ENCODE measurements at places on chromosomes 2 and 18. TPM values are rescaled to one million over a fixed set of nuclear protein-coding genes. Genes with fewer than 3 reads are reported as not detected.
A peak's percentile ranks its signal among the peaks of the same experiment; 100 is the strongest.

The MAP3K19 gene
- not detected for total RNA-seq

The RAB3GAP1 gene
- 28.0 TPM for total RNA-seq

The ORC4 gene
- total RNA-seq, result 41.3 TPM

The SPC25 gene
- 6.2 TPM for total RNA-seq

The MAL gene
- not detected for total RNA-seq

The UBR3 gene
- total RNA-seq, result 23.4 TPM

The GAREM2 gene
- total RNA-seq, result 4.6 TPM

DNA sequence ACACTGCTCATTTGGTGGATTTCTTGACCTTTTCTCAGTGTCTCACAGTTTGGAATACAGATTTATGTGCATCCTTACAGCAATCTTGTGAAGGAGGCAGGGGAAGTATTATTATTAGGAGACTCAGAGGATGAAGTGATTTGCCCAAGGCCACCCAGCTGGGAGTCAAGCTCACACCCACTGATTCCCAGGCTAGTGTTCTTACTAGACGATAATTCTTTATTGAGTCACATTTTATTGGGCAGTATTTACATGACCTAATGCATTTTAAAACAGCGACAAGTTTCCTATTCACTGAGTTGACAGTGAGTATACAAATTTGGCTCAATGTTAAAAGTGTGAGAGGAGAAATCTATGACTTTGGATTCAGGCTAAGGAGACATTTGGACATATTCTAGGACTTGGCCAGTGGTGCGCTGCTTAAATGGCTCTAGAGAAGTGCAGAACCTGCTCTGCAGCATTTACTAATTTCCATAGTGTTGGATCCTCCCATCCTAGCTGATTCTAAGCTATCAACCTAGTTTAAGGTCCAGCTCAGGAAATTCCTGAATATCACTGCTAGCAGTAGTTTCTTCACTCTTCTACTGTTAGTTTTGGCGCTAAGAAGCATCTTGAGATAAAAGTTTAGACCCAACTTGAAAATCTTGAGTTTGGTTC lies 199.3 kb downstream of the MTX2 start:
- H3K27me3 ChIP-seq, result peaks cover 1% of the 10 kb centered on the region
- no peak for DNase-seq
- no peak overlapping the region for H3K27ac ChIP-seq
- no peaks in the 10 kb centered on the region for H3K36me3 ChIP-seq
- H3K4me1 ChIP-seq, result peaks cover 26% of the 10 kb centered on the region
- no peak overlapping the region for H3K4me3 ChIP-seq

DNA sequence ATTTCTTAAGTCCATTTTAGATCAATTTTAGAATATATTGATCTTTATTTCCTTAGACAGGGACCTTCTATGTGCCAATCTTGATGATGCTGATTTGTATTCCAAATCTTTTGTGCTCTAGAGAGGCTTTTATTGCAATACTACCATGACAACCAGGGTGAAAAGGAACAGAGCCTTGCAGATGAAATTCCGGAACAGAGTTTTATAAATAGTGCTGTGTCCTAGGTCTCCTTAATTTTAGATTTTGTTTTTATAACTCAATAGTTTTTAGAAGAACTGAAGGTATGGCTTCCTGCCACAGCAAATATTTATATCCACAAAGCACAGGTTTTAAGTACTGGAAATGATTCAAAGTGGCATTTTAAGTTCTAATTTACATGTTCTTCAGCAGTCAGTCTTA lies 160.2 kb downstream of the PMAIP1 start:
- H3K4me1 ChIP-seq, result no peaks in the 10 kb centered on the region
- no peak overlapping the region for H3K4me3 ChIP-seq
- H3K27me3 ChIP-seq, result peaks cover 1% of the 10 kb centered on the region
- no peaks in the 10 kb centered on the region for H3K36me3 ChIP-seq
- DNase-seq, result no peak

- H3K4me3 ChIP-seq, result no peak overlapping the region
- H3K27ac ChIP-seq, result no peak overlapping the region
- H3K27me3 ChIP-seq, result no peaks in the 10 kb centered on the region
- H3K36me3 ChIP-seq, result no peaks in the 10 kb centered on the region
- H3K4me1 ChIP-seq, result no peaks in the 10 kb centered on the region
- no peak for DNase-seq
Measured at GRCh38 chr2:174984561-174984960, 20.6 kb downstream of the CHN1 start.

DNA sequence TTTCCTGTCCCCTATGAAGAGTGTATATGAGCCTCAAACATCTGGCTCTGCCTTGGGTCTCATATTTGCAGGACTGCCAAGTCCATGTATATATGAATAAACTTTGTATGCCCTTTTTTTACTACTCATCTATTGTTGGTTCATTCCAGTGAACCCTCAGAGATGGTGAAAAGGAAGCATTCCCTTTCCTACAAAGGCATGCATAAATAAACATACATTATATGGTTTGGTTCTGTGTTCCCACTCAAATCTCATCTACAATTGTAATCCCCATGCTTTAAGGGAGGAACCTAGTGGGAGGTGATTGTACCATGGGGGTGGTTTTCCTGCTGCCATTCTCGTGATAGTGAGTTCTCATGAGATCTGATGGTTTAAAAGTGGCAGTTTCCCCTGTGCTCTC lies 534.2 kb downstream of the SPAG16 start:
- no peaks in the 10 kb centered on the region for H3K36me3 ChIP-seq
- H3K27ac ChIP-seq, result no peak overlapping the region
- peaks cover 6% of the 10 kb centered on the region for H3K4me1 ChIP-seq
- no peak for DNase-seq
- H3K27me3 ChIP-seq, result peaks cover 2% of the 10 kb centered on the region

- no peaks in the 10 kb centered on the region for H3K27me3 ChIP-seq
- no peaks in the 10 kb centered on the region for H3K36me3 ChIP-seq
- no peak for DNase-seq
Measured at GRCh38 chr2:68916226-68916625, 36.5 kb downstream of the GKN2 start.

DNA sequence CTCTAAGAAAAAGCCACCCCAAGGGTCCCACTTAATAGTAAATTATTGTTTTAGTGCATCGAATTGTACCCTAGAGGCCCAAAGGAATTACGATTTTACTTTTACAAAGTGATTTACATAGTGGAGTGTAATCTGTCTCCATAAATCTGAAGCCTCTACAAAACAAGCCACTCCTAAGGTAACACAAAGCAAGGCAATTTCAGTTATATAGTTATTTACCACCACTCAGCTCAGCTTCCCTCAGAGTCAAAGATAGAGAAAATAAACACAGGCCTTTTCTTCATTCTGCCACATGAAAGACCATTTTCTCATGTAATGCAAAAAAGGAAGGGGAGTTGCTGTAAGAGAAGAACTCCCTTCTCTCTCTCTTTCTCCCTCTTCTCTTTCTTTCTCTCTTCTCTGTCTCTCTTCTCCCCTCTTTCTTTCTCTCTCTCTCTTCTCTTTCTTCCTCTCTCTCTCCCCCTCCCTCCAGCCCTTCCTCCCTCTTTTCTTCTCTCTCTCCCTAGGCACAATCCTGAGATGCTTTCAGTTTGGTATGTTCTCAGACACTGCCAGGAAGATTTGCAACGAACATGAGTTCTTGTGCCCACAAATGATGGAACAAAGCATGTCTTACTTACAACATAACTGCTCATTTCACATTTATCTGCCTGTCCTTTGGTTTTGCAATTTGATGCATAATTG lies 264.5 kb downstream of the BCL2 start:
- H3K27ac ChIP-seq, result no peak overlapping the region
- H3K36me3 ChIP-seq, result no peaks in the 10 kb centered on the region
- H3K4me1 ChIP-seq, result no peaks in the 10 kb centered on the region
- H3K27me3 ChIP-seq, result no peaks in the 10 kb centered on the region
- DNase-seq, result no peak

DNA sequence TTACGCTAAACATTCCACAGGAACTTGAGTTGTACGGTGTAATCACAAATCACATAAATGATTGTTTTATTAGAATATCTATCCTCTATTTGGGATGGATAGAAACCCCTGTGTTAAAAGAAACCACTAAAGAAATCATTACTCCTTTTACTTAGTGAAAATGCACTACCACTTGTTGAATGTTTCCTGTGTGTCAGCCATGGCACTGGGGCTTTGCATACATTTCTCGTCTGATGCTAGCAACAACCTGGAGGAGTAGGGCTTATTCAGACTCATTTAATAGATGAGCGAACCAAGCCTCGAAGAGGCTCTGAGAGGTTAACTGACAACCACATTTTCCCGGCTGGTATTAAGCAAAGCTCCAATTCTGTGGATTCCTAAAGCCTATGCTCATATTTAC lies 60.5 kb upstream of the PELI1 start:
- H3K36me3 ChIP-seq, result no peaks in the 10 kb centered on the region
- peaks cover 15% of the 10 kb centered on the region for H3K4me1 ChIP-seq

GRCh38 chr2:236865052-236865451 lies 220.6 kb upstream of the COPS8 start:
- no peaks in the 10 kb centered on the region for H3K4me1 ChIP-seq
- H3K27ac ChIP-seq, result no peak overlapping the region
- H3K4me3 ChIP-seq, result no peak overlapping the region
- H3K27me3 ChIP-seq, result peaks cover 2% of the 10 kb centered on the region
- H3K36me3 ChIP-seq, result peaks cover 15% of the 10 kb centered on the region

DNA sequence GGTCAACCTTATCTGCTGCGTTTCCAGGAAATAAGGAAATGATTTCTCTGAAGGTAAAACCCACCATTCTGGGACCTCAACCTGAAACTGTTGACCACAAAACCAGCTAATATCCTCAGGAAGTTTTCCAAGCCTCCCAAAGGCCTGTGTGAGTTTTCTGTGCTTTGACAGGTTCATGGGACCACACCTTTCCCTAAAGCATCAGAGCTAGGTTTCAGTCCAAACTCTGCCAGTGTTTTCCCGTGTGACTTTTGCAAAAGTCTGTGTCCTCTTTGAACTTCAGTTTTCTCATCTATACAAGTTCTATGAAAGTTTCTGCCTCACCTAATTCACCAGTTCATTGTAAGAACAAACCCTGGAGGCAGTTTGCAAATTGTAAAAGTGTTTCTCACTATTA lies 39.8 kb downstream of the VSNL1 start:
- no peaks in the 10 kb centered on the region for H3K4me1 ChIP-seq
- H3K4me3 ChIP-seq, result no peak overlapping the region
- no peak for DNase-seq
- H3K27ac ChIP-seq, result no peak overlapping the region
- H3K36me3 ChIP-seq, result no peaks in the 10 kb centered on the region

GRCh38 chr2:160719116-160719515 lies 225.5 kb upstream of the RBMS1 start:
- H3K36me3 ChIP-seq, result no peaks in the 10 kb centered on the region
- H3K4me1 ChIP-seq, result peaks cover 2% of the 10 kb centered on the region
- H3K27me3 ChIP-seq, result no peaks in the 10 kb centered on the region
- DNase-seq, result no peak
- H3K27ac ChIP-seq, result no peak overlapping the region

DNA sequence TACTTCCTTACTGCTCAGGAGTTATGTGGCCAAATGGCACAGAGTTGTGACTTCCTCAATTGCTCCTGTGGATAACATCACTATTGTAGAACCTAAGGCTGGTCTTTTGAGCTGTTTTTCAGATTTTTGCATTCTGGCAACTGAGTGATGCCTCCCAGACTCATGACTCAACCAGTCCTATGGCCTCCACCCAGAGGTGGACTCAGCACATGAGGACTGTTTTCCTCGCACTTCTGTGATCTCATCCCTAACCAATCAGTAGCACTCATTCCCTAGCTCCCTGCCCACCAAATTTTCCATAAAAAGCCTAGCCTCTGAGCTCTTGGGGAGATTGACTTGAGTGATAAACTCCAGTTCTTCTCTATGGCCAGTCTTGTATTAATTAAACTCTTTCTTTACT lies 407.9 kb upstream of the TNP1 start:
- H3K27ac ChIP-seq, result no peak overlapping the region

DNA sequence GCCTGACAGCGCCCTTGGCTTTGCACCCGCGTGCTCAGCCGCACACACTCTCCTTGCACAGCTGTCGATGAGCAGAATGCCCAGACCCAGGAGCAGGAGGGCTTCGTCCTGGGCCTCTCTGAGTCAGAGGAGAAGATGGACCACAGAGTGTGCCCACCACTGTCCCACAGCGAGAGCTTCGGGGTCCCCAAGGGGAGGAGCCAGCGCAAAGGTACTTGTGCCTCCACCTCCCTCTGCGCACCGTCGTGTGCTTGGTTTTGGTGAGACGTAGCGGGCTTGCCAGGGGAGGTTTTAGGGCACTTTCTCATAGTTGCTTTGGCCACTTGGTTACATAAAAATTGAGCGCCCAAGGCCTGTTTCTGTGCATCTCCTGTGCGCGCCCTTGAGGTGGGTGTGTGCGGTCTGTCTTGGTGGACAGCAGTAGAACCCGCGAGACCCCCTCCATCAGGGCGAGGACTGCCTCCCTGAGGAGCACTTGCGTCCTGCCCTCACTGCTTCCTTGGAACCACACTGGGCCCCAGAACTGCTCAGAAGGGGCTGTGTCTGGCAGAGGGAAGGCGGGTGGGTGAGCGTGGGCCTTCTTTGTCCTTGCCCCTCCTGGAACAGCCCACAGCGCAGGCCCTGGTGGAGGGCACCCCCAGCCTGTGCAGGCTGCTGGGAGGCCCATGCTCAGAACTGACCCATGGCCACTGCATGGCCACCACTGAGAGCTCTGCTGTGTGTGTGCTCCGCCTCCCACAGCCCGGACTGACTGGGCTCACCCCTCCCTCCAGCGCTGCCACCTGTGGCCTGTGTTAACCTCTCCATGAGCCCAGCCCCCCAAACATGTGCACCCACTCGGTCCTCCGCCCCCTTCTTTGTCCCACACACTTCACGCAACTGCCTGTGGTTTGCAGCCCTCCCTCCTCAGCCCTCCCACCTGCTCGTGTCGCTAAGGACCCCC lies 95.9 kb downstream of the DGKD start:
- H3K4me3 ChIP-seq, result no peak overlapping the region
- H3K27me3 ChIP-seq, result peaks cover 5% of the 10 kb centered on the region
- peaks cover 16% of the 10 kb centered on the region for H3K36me3 ChIP-seq
- H3K27ac ChIP-seq, result no peak overlapping the region

- H3K27ac ChIP-seq, result peak overlapping the region; percentile 98
- no peak for DNase-seq
- H3K36me3 ChIP-seq, result peaks cover 13% of the 10 kb centered on the region
- peak overlapping the region; percentile 98 for H3K4me3 ChIP-seq
- peaks cover 11% of the 10 kb centered on the region for H3K27me3 ChIP-seq
- H3K4me1 ChIP-seq, result peaks cover 32% of the 10 kb centered on the region
Measured at GRCh38 chr2:70247364-70248180, 856 bp downstream of the TIA1 start.

GRCh38 chr2:16142383-16143361 lies 202.3 kb downstream of the MYCN start:
- no peaks in the 10 kb centered on the region for H3K4me1 ChIP-seq
- no peaks in the 10 kb centered on the region for H3K27me3 ChIP-seq
- no peak overlapping the region for H3K4me3 ChIP-seq

DNA sequence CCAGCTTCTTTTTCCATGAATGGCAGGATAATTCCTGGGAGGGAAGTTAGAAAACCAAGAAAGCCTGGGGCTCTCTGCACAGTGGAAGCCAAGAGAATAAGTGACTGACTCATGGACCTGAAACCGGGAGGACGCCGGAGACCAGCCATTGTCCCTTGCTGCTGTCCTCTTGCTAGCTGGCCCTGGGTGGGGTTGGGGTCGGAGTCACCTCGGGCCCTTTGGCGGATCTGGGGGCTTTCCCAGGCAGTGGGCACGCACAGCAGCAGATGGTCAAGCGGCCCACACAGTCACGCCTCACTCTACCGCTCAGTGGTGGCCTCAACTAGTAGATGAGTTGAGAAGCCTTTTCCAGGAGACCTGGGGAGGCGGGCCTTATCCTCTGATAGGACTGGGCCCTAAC lies 15.6 kb downstream of the EFHD1 start:
- H3K4me1 ChIP-seq, result no peaks in the 10 kb centered on the region
- H3K4me3 ChIP-seq, result no peak overlapping the region
- peaks cover 5% of the 10 kb centered on the region for H3K27me3 ChIP-seq
- H3K27ac ChIP-seq, result no peak overlapping the region
- no peak for DNase-seq

Data from endothelial cell (in vitro differentiated cells).